ENCODE measurements at places on chromosomes 11 and 22. TPM values are rescaled to one million over a fixed set of nuclear protein-coding genes. Genes with fewer than 3 reads are reported as not detected.

- H3K27ac ChIP-seq: no peak overlapping the region
- no peak for DNase-seq
- H3K4me3 ChIP-seq: no peak overlapping the region
- H3K4me1 ChIP-seq: peaks cover 17% of the 10 kb centered on the region
- H3K27me3 ChIP-seq: no peaks in the 10 kb centered on the region
These were observed 38.2 kb downstream of the SYTL2 start for GRCh38 chr11:85772695-85773094.

DNA sequence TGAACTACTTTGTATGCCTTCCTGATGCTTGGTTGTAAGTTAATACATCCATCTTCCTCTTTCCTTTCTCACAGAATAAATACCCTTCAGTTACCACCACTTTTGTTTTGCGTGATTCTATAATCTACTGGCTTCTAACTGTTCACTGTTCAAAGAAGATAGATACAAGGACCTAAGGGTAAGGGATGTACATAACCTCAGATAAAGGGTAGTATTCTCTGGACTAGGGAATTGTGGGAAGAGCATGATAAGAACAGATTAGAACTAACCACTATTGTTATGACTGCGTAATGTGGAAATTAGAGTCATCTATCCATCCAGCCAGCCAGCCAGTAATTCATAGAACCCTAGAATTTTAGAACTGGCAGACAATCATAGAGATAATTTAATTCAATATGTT, 36.4 kb downstream of the MAP6 start:
- DNase-seq: no peak
- H3K4me1 ChIP-seq: no peaks in the 10 kb centered on the region
- no peaks in the 10 kb centered on the region for H3K27me3 ChIP-seq
- no peak overlapping the region for H3K27ac ChIP-seq
- no peak overlapping the region for H3K4me3 ChIP-seq

DNA sequence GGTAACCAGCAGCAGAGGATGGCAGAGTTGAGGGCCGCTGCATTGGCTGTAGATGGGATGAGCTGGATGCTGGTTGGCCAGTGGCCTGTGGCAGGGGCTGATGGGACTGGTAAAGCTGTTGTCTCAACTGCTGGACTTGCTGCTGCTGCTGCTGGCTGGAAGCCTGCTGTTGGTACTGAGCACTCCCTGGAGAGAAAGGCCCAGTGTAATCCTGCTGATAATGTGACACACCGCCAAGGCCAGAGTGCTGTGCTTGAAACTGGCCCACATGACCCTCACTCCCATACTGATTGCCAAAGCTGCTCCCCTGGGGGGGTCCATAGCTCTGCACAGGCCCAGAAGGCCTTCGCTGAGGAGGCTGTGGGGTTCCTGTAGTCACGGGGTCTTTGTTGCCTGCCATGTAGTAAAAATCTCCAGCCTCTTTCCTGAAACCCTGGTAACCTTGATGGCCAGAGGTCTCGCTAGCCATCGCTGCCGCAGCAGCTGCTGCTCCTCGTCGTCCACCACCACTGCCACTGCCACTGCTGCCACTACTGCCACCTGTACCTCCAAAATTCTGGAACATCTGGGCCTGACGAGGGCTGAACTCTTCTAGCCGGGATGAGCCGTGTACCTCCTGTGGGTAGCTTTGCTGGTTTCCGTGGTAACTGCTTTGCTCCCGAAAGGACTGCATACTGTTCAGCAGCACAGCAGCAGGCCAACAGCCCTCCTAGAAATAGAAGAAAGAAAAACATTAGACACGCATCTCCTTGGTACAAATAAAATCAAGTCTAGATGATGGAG, 55.6 kb downstream of the TCF20 start:
- H3K27me3 ChIP-seq: no peaks in the 10 kb centered on the region
- DNase-seq: no peak
- no peak overlapping the region for H3K4me3 ChIP-seq
- no peak overlapping the region for H3K27ac ChIP-seq
- H3K36me3 ChIP-seq: peaks cover 42% of the 10 kb centered on the region

The CECR2 gene
- not detected for total RNA-seq

DNA sequence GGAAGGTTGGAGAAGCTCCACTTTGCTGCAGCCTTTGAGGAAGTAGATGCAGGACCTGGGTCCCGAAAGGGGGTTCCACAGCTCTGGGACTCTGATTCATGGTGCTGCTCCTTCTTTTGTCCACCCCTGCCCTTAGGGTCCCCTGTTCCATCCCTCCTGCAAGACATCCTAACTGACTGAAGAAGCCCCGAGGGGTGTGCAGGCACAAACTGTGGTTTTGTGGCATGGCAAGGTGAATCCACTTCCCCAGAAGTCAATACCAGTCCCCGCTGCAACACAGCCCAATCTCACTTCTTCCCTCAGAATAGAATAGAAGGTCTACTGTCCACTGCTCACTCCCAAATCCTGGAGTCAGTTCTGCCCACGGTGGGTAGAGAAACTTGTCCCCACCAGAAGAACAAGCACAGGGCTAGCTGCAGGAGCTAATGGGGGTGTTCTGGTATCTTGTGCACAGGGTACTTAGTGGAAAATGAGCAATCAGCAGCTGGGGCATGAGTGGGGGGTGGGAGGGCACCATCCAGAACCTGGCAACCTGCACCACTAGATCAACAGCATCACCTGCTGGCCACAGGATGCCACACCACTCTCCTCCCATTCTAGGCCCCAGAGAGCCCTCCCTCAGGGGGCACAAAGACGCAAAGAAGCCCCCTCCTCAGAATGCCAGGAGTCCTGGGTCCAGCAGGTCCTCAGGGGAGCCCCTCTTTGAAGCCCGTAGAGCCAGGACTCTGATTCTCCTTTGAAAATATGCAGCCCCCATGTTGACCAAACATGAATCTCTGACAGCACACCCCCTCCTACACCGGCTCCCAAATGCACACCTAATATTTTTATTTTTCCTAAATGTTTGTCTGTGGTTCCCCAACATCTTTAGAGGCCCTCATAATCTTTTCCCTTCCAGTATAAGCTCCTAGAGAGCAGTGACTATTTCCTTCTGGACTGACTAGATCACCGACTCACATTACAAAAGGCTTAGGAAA, 14.1 kb downstream of the SPATA19 start:
- H3K36me3 ChIP-seq: no peaks in the 10 kb centered on the region
- no peaks in the 10 kb centered on the region for H3K27me3 ChIP-seq
- no peak for DNase-seq

- no peak overlapping the region for H3K27ac ChIP-seq
- DNase-seq: no peak
- H3K4me3 ChIP-seq: no peak overlapping the region
These were observed 17.1 kb downstream of the PLA2G6 start for GRCh38 chr22:38164551-38164918.

DNA sequence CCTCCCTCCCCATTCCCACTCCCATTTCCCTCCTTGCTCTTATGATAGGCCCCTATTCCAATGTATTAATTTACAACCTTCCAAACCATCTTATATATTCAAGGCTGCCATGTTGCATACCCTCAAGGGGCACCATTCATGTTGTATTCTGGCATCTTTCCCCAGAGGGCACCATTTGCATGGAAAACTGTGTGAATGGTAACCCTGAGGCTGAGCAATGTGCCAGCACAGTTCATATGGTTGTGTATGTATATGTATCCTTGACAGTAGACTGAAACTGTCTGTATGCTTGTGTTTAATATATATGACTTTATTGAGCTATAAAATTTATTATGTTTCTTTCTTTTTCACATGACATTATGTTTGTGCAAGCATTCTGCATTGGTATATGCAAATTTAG, 7.3 kb downstream of the RASSF10 start:
- H3K36me3 ChIP-seq: no peaks in the 10 kb centered on the region
- H3K4me1 ChIP-seq: no peaks in the 10 kb centered on the region
- no peak overlapping the region for H3K27ac ChIP-seq
- H3K27me3 ChIP-seq: peaks cover 3% of the 10 kb centered on the region
- H3K4me3 ChIP-seq: no peak overlapping the region

- no peak overlapping the region for H3K27ac ChIP-seq
- H3K36me3 ChIP-seq: no peaks in the 10 kb centered on the region
- DNase-seq: no peak
- H3K27me3 ChIP-seq: no peaks in the 10 kb centered on the region
- peaks cover 39% of the 10 kb centered on the region for H3K4me1 ChIP-seq
- no peak overlapping the region for H3K4me3 ChIP-seq
These were observed 112.1 kb upstream of the OR4B1 start for GRCh38 chr11:48104568-48104924.

- no peaks in the 10 kb centered on the region for H3K27me3 ChIP-seq
- H3K36me3 ChIP-seq: no peaks in the 10 kb centered on the region
- H3K4me3 ChIP-seq: no peak overlapping the region
- no peak for DNase-seq
- no peak overlapping the region for H3K27ac ChIP-seq
These were observed 13.6 kb downstream of the PARVB start for GRCh38 chr22:44037519-44038375.

DNA sequence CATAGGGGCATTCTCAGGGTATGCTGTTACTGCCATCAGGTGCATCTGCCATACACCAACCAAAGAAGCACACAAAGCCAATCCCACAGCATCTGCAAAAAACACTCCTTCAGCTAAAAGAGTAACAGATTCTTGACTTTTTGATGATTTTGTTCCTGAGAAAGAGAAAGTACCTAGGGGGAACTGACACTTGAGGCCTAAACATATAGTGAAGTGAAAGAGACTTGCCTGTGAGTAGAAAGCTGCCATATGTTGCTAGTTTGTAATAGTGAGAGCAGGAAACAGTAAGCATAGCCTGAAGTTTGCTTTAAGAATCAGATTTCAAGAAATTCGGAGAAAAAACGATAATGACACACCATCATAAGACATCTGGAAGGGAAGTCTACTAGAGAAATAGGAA, 97.9 kb upstream of the CTSC start:
- no peak for DNase-seq
- H3K36me3 ChIP-seq: no peaks in the 10 kb centered on the region
- no peaks in the 10 kb centered on the region for H3K27me3 ChIP-seq

- no peak for DNase-seq
- H3K4me3 ChIP-seq: no peak overlapping the region
- H3K4me1 ChIP-seq: peaks cover 9% of the 10 kb centered on the region
- H3K36me3 ChIP-seq: no peaks in the 10 kb centered on the region
- peaks cover 4% of the 10 kb centered on the region for H3K27me3 ChIP-seq
- H3K27ac ChIP-seq: no peak overlapping the region
These were observed 8.6 kb downstream of the PHLDB1 start for GRCh38 chr11:118615976-118616371.

The CARD16 gene
- 10.3 TPM for total RNA-seq

The EMID1 gene
- total RNA-seq: not detected

DNA sequence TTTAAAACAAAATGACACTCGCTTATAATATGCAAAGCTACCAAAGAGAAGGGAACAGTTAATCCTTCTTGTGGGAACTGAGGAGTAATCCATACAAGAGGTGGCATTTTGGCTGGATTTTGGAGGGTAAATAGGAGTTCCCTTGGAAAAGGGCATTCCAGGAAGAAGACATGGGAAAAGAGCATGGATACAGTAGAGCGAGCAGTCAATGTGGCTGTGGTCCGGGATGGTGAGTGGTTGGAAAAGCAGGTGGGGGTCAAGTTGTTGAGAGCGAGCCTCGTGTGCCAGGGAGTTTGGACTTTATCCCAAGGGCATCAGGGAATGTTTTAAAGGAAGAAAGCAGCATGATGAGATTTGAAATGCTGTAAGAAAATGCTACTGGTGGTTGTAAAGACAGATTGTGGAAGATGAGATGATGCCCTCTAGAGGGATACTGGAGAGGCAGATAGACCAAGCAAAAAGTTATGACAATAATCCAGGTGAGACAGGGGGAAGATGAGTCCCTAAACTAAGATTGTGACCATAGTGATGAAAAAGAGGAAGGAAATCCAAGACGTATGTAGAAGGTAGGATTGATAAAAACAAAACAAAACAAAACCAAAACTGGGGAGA, 3.8 kb upstream of the MMP7 start:
- H3K36me3 ChIP-seq: no peaks in the 10 kb centered on the region
- DNase-seq: no peak

The PCNX3 gene
- 46.4 TPM for total RNA-seq

- no peak overlapping the region for H3K4me3 ChIP-seq
- H3K4me1 ChIP-seq: peaks cover 7% of the 10 kb centered on the region
- H3K27ac ChIP-seq: no peak overlapping the region
- peak; percentile 72 for DNase-seq
- H3K27me3 ChIP-seq: no peaks in the 10 kb centered on the region
- H3K36me3 ChIP-seq: no peaks in the 10 kb centered on the region
These were observed 5.3 kb upstream of the LRRN4CL start for GRCh38 chr11:62694455-62695167.

The CTTN gene
- 17.0 TPM for total RNA-seq

- no peak within 1 kb of the TSS for H3K27ac ChIP-seq
- no peaks in the 10 kb centered on the region for H3K27me3 ChIP-seq
- no peak within 1 kb of the TSS for H3K4me3 ChIP-seq
These were observed at the start of gene OR51E2 for GRCh38 chr11:4697585-4697984. TSS of gene OR51E2 (minus strand) at chr11:4697853. CDS start at chr11:4682711, 15,142 bp downstream.
